ENCODE measurements at places on chromosomes 1 and 21.

DNA sequence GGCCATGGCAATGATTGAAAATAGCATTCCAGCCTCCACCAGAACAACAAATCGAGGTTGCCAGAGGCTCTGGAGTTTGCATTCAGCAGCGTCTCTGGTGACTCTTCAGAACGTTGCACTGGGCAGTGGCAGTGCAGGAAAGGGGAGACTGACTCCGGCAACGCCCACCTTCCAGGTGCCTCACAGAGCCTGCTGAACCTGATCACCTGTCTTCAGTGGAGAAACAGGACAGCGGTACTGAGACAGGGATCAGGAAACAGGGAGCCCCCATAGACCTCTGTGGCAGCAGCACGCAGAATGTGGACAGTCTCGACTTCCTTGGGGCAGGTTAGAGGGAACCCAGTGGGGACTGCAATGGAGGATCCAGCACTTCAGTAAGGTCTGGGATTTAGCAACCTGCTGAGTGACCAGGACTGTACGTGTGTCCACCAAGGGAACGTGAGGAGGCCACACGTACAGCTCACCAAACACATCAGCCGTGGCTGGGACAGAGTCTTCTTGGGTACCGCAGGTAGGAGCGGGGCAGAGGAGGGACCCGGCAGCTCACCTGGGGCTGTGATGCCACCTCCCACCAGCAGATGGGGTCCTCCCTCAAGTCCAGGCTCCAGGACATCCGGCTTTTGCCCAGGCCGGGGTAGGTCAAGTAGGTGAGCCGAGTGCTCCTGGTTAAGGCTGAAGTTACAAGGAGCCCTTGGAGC lies 128.6 kb downstream of the PRDM2 start:
- DNase-seq, result no peak

DNA sequence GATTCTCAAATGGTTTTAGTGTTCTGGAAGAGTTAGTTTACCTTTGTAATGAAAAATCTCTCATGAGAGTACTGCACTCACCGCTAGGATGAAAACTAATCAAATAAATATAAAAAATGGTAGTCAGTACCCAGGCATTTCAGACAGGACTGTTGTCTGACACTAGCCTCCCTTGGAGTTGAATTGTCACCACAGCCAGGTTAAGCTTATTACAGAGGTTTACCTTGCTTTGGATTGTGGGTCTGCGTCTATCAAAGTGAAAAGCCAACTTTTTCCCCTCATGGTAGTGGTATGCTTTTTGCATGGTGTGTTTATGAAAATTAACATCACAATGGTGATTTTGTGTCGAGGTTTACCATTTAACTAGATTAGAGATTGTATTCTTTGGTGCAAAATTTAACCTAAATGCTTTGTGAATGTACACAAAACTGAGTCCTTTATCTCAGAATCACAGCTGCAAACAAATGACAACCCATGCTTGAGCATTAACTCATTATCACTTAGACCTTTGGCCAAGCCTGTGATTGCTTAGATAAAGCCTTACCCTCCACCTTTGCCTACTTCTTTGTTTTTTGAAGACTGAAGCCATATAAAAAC lies 20.1 kb downstream of the RAP1A start:
- DNase-seq, result no peak

DNA sequence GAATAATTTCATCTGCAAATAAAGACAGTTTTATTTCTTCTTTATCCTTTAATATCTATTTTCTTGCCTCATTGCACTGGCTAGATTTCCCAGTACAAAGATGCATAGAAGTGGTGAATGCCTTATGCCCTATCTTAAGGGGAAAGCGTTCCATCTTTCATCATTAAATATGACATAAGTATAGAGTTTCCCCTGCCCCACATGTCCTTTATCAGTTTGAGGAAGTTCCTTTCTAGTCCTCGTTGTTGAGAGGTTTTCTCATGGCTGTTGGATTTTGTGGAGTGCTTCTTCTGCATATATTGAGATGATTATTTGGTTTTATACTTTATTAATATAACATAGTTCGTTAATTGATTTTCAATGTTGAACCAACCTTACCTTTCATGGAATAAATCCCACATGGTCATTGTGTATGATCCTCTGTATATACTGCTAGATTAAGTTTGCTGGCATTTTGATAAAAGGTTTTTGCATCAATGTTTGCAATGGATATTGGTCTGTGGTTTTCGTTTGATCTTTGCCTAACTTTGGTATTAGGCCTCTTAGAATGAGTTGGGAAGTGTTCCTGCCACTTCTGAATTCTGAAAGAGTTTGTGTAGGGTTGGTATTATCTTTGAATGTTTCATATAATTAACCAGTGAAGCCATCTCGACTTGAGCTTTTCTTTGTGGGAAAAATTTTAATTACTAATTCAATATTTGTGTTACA lies 15.6 kb downstream of the PRKACB start:
- DNase-seq, result no peak

GRCh38 chr1:34758751-34759150 lies 789 bp upstream of the GJB4 start:
- DNase-seq, result no peak

- DNase-seq, result no peak
Measured at GRCh38 chr1:175978476-175978875, 228.6 kb downstream of the COP1 start.

DNA sequence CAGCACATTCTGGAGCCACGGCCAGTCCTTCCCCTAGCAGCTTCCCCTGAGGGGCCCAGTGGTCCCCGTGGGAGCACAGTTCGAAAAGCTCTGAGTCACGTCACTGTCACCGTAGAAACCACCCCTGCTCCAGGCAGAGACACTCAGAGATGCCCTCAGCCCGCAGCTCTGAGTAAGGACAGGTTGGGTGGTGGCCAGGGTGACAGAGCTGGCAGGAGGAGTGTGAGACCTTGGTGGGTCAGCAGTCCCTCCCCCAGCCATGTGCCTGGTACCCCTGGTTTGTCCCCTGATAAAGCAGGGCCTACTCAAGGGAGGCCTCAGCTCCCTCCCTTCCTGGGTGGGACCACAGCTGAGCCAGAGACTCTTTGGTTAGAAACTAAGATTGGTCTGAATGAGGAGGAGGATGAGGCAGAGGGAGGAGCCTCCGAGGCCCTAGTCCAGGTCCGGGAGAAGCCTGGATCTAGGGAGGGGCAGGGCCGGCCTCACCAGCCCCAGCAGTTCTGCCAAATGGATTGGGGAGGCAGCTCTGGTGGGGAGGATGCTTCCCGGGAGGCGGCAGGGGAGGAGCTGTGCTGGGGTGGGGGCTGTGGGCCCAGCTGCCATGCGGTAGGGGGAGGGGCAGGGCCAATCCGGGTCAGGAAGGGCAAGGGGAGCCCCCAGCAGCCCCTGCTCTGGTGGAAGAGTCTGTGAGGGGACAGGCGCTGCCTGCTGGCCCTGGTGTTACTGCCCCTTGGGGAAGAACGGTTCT lies 55.2 kb downstream of the SLC9A1 start:
- DNase-seq, result no peak

- no peak for DNase-seq
Measured at GRCh38 chr1:51843948-51844347, 34.6 kb downstream of the NRDC start.

GRCh38 chr1:14519976-14520375 lies 78.5 kb upstream of the KAZN start:
- no peak for DNase-seq

GRCh38 chr21:32426592-32427051 lies 14.1 kb downstream of the EVA1C start:
- no peak for DNase-seq

GRCh38 chr1:170424346-170424745 lies 107.6 kb upstream of the GORAB start:
- no peak for DNase-seq

DNA sequence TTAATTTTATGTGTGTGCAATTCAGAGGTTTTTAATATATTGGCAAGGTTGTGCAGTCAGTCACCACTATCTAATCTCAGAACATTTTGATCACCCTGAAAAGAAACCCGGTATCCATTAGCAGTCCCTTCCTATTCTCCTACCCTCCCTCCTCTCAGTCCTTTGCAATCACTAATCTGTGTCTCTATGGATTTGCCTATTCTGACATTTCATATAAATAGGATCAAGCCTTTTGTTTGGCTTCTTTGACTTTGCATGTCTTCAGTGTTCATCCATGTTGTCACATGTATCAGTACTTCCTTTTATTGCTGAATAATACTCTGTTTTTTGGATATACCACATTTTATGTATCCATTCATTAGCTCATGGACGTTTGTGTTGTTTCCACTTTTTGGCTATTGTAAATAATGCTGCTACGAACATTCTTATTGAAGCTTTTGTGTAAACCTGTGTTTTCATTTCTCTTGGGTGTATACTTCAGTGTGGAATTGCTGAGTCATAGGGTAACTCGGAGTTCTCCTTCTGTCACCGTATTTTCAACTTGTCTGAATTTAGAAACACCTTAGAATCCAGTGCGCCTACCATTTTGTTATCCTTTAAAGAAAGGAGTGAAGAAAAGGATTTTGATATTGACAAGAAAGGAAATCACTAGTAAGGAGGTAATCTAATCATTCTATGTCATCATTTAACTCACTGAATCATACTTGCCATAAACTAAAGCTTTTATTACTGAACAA lies 3.4 kb downstream of the CEP85 start:
- DNase-seq, result no peak

GRCh38 chr1:20083178-20083944 lies 13.4 kb downstream of the PLA2G5 start:
- DNase-seq, result no peak

DNA sequence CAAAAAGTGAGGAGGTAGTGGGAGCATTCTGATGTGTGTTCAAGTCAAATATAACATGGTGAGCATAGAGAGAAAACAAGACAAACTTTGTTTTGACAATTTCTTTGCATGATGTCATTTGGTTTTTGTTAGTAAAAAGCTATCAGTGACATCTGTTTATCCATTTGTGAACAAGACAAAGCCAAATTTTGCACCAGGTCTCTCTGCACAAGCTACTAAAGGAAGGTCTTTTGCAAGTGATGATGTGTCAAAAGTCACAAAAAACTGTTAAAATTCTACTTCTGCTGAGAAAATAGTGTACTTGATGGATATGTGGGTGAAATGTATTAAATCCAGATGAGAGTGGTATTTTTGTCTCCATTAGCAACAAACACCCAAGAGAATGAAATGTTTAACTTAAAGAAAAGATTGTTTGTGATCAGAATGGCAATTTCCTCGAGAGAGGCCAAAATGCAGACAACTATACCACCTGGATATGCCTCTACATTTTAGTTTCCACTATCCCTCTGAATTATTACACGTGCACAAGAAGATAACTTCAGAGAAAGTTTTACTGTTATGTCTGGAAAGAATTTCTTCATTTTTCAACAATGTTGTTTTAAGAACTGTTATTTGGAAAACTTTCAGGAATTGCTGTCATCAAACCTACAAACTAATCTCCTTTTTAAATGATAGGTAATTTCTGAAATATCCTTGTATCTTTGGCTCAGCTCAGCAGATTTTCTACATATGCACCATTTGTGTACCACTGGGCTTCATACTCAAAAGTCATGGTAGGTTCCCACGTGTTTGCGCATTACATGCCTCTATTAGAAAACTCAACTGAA lies 807.4 kb upstream of the ADGRL2 start:
- no peak for DNase-seq

All from stimulated activated CD4-positive, alpha-beta T cell treated with anti-CD3 and anti-CD28 coated beads, Interleukin-2, amount 100 ng/mL, for 4 hours (primary cell).